Skin of body (tissue), 3 donors: ENCODE measurements at places on chromosomes 6 and 20. TPM values are rescaled to one million over a fixed set of nuclear protein-coding genes. Genes with fewer than 3 reads are reported as not detected.

Gene CRISP2
- total RNA-seq = not detected

Gene FNDC11
- total RNA-seq = 0.59 TPM

Gene PSORS1C2
- 2.9 TPM for total RNA-seq

Gene LST1
- total RNA-seq = 7.6 TPM

Gene C4B
- total RNA-seq = 4.2 TPM

Gene DCDC2
- 1.2 TPM for total RNA-seq

Gene OPRL1
- 0.89 TPM for total RNA-seq

Gene TSHZ2
- 10.1 TPM for total RNA-seq

Gene TNNC2
- 472 TPM for total RNA-seq

Gene WFDC12
- 1.1 TPM for total RNA-seq

Gene TOX2
- total RNA-seq = 0.89 TPM

Gene HECA
- total RNA-seq = 39.7 TPM

Gene CDH4
- 0.10 TPM for total RNA-seq

Gene KCNK16
- not detected for total RNA-seq

Gene E2F3
- total RNA-seq = 5.6 TPM

Gene COL10A1
- total RNA-seq = 0.10 TPM

Gene COL19A1
- 2.3 TPM for total RNA-seq

Gene SALL4
- total RNA-seq = 2.7 TPM

Gene KIZ
- total RNA-seq = 14.2 TPM

GRCh38 chr20:37111926-37112455 is 16.2 kb upstream of the RBL1 start:
- DNase-seq = no peak

GRCh38 chr6:163137398-163137881 is 277.1 kb upstream of the QKI start:
- no peak for DNase-seq

- no peak for DNase-seq
Observed at GRCh38 chr6:81808851-81809570, 56.5 kb upstream of the TENT5A start.

GRCh38 chr6:89138173-89138572 is 7.7 kb upstream of the PM20D2 start:
- no peak for DNase-seq

- DNase-seq = peak; percentile 4
Observed at GRCh38 chr20:20664795-20665589, 47.5 kb downstream of the RALGAPA2 start.

- no peak for DNase-seq
Observed at GRCh38 chr6:3843379-3844096, 5.6 kb upstream of the FAM50B start.

- DNase-seq = no peak
Observed at GRCh38 chr6:2783188-2783963, 18.2 kb downstream of the WRNIP1 start.

DNA sequence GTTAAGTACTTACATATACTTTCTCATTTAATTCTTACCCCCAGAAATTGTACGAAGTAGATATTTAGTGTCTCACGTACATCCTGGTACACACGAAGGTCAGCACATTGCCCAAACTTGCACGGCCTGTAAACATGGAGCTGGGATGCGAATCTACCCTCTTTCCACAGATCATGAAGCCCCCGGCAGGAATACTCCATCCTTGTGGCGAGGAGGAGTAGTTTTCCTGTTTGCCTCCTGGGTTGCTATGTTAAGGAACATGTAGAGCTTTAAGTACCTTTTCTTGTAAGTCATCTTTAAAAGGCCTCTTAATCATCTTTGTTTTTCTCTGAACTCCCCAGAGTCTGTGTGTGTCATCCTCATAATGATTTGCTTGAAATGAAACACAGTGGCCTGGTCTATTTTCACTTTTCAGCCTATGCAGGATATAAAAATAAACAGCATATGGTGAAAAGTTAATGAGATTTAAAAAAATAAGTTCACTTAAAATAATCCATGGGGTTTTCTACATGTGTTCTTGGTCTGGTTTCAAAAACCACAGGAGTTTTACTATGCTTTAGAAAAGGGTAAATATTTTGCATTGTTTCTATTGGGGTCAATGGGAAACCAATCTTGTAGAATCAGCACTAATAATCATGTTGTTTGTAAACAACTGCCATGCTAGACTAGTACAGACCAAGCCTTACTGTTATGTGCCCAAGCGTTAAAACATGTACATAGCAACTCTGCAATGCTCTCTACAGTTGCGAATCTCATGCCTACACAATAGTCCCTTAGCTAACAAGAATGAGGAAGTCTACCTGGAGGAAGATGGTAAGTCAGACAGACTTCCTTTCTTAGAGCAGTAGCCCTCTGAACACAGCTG is 9.3 kb upstream of the ARID1B start:
- no peak for DNase-seq

GRCh38 chr6:136950436-136951126 is 28.5 kb downstream of the SLC35D3 start:
- DNase-seq = no peak

DNA sequence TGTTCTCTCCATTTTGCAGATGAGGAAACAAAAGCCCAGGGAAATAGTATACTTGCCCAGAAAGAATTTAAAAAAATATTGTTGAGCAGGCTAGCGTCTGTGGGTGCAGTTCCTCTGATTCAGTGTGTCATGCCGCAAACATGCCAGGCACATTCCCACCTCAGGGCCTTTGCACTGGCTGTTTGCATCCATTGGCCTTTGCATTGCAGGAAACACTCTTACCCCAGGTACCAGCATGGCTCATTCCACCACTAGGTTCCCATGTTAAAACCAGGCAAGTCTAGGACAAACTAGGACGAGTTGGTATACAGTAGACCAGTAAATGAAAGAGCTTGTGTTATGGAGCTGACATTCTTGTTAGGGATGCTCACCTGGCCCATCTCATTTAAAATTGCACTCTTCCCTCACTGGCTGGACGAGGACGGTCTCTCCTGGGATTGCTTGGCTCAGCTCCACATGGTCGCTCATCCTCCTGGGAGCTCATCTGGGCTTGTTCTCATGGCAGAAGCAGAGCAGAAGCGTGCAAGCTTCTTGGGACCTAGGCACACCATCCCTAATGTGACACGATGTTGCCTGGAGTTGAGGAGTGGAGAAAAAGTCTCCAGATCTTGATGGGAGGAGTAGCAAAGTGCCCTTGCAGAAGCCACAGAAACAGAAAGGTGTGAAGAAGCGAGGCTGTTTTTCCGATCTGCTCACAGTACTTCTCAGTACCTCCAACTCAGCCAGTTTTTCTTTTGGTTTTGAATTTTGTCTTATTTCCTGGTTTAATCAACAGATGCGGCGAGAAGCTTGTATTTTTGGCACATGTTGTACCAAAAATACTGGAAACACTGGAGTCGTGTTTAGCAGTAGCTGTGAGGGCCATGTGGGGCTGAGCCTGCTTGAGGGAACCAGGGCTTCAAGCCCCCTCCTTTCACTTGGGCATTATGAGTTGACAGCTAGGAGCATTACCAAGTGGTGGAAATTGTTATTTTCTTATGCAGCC is 13.9 kb downstream of the ZNF831 start:
- DNase-seq = no peak

- no peak for DNase-seq
Observed at GRCh38 chr6:20117474-20117873, 94.8 kb downstream of the MBOAT1 start.

DNA sequence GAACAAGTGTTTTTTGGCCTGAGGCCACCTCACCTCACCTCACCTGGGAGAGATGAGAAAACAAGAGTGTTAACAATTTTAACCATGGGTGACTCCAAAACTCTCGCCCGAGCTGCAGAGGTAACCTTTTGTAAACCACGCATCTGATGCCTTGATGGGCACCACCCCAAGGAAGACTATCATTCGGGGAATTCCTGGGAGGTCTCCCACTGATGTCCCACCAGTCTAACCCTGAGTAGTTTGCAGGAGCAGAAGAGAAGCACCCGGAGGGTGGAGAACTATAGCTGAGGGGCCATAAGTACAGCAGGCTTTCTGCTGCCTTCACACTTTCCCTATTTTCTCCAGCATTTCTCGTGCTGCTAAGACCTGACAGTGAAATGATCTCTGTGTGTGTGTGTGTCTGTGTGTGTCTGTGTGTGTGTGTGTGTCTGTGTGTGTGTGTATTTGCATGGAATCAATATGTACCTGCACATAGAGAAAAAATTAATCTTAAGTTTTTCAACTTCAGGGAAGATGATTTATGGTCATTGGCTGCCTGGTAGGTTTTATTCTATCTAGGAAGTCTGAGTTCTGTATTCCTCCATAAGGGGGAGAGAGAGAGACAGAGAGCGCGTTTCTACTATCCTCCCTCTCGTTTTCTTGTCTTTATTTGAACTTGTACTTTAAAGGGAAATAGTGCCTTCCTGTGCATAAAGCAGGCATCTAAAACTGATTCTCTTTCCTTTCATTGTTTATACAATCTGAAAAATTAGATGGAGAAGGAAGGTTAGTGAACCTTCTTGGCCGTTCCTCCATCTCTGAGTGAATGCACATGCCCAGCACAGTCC is 75.8 kb downstream of the CAP2 start:
- no peak for DNase-seq

DNA sequence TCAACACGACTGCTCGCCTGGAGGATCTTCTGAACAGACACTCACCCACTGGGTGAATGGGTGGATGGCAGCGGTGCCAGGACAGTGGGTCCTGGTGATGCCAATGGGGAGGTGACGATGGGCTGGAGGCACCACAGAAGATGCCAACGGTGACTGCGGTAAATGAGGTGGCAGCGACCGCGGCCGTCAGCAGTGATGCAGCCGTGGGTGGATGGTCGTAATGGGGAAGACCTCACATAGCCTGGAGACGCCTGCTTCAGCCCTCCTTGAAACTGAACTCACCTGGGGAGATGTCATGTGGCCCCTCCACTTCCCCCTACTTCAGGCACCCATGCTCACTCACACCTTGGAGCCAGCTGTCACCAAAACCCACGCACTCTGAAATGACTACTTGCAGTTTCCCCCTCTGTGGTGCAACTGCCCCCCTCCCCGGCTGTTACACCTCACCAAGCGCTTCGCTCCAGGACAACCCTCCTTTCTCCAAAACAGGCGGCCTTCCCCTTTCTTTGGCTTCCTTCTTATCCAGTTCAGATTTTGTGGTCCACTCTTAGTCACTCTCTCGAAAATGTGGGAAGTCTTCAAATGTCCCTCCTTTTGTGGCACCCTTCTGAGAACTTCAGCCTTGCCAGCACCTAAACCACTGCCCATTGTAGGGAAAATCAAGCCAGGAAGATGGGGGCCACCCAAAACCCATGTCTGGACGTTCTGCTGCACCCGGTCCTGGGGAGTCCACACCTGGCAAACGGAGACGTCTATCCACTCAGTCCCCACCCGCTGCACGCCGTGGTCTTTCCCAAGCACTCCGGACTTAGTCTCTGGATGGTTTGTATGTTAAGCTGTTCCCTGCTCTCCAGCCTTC is 10.4 kb upstream of the ABHD16B start:
- DNase-seq = no peak

GRCh38 chr20:63767456-63767855 is 27.9 kb downstream of the SLC2A4RG start:
- DNase-seq = no peak

DNA sequence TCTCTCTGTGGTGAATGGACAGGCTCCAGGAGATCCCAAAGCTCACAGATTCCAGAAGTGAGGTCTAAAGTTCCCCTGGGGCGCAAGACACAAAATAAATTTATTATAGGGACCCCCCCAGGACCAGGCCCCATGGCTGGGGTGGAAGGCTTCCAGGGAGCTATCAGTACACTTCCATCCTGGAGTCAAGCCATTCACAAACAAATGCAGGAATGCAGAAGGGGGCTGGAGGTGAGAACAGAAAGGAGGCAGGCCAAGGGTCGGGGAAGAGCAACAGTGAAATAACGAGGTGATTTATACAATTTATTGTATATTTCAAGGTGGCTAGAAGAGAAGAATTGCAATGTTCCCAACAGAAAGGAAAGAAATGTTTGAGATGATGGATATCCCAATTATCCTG is 126.9 kb downstream of the LY86 start:
- no peak for DNase-seq

DNA sequence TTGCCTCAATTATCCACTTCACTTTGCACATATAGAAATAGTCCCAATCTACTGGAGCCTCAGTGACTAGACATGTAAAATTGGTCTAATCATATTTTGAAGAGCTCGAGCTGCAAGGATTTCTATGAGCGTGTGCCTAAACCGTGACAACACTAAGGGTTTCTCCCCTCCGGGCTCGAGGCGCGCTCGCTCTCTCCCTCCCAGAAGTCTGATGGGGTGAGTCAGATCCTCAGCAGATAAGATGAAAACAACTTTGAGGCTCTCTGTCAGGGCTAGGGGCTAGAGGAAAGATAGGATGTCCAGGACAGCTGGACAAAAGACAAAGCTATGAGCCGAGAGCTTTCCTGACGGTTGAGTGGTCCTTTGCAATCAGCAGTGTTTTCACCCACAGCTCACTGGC is 16.8 kb downstream of the GNAS-AS1 start:
- no peak for DNase-seq

DNA sequence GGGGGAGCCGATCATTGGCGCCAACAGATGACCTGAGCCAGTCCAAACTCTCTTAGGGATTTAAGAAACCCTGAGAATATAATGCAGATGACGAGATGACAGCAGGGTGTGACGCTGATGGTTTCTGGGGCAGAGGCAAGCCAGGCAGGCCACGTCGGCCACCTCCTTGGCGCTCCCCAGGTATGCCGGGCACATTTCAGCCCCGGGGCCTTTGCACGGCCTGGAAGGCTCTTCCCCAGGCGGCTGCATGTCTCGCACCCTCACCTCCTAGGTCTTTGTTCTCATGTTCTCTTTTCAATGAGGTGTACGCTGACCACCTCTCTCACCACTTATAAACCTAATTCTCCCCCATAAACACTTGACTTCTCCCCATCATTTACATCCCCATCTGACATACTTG is 64.9 kb downstream of the RBM38 start:
- DNase-seq = no peak

DNA sequence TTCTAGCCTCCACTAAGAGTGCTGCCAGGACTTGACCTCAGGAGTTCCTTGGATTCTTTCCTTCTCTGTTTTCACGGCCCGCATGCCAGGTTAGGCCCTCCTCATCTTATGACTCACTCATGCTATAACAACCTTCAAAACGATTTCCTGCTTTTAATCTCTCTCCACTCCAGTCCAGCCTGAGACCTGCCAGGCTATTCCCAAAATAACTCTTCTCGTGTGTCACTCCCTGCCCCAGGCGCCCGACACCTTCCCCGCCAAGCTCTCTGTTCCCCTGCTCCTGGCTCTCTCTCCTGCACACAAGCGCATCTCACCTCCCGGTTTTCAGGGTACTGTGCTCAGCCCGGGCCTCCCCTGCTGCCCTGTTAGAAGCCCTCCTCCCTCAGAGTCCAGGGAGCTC is 64.1 kb upstream of the RPS6KA2 start:
- DNase-seq = no peak

DNA sequence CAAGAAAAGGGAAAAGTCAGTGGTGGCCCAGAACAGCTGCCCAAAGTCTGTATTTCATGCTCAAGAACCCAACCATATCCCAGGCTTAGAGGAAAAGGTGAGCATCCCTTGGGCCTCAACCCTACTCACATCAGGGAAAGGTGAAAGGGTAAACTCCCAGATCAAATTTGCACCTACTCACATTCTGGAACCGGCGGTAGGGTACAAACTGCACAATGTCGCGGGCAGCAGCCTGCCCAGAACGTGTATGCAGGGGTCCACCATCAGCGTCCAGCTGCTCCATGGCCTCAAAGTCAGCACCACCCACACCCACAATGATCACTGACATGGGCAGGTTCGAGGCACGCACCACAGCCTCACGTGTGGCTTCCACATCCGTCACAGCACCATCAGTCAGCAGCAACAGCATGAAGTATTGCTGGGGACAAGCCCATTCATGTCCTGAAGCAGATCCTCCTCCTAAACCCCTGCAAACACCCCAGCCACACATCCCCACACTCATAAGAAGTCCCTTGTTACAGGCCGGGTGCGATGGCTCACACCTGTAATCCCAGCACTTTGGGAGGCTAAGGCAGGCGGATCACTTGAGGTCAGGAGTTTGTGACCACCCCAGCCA is 10.9 kb downstream of the SPAG4 start:
- DNase-seq = no peak
